Hepatocyte (in vitro differentiated cells): ENCODE measurements at places on chromosomes 13 and 19. TPM values are rescaled to one million over a fixed set of nuclear protein-coding genes. Genes with fewer than 3 reads are reported as not detected.

DNA sequence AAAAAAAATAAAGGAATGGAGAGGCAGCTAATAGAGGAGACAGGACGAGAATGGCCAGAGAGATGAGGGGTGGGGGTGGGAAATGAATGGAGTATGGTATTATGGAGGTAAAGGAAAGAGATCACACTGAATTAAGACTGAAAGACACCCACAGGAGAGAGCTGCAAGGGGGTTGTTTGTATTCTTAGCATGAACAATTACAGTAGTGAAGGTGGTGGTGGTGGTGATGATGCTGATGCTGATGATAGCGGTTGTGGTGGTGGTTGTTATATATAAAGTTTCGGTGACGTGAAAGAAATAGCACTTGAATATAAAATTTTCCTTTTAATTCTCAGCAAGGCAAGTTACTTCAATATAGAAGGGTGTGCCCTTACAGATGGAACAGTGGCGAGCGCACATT lies 2.8 kb upstream of the ADGRE3 start:
- no peak for DNase-seq

DNA sequence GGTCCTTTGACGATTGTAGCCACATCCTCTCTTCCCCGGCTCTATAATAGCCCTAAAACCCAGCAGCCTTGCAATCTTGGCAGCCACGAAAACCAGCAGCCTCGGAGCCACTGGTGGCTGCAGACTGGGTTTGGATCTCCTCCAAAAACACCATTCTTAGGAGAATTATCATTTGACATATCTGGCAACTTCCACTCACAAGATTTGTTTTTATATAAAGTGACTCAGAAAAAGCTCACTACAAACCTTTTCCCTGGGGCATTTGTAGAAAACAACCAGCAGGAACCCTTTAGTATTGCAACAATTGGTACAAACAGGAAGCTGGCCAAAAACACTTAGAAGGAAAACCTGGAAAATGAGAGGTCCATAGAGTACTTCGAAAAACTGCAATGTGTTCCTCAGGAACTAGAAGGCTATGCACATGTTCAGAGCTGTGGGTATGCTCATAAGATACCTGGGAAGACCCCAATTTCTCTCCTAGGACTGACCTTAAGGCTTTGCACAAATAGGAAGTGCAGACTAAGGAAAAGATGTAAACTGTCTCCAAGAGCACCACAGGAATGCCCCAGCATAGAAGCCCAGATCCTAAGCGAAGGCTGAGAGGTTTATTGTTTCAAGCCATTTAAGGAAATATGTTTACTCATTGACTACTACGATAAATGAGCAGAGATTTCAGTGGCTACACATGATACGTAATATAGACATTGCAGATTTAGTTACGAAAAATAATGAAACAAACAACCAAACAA lies 71.2 kb downstream of the MYO16 start:
- peak; percentile 11 for DNase-seq

DNA sequence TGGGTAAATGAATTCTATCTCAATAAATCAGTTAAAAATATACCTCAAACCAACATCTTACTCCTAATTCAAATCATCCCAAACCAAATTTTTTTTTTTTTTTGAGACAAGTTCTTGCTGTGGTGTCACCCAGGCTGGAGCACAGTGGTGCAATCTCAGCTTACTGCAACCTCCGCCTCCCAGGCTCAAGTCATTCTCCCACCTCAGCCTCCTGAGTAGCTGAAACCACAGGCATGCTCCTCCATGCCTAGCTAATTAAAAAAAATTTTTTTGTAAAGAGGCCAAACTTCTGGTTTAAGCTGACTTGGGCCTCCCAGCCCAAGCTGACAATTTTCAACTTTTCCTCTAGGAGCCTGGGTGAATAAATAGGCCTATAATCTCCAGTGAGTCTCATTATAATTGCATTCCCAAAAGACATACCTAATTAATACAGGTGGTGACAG lies 22.1 kb upstream of the OLFM2 start:
- DNase-seq, result no peak

SLC8A2 gene
- 0.24 and 0.40 TPM in 2 replicates for polyA plus RNA-seq

ZNF835 gene
- not detected in 2 replicates for polyA plus RNA-seq

PLEKHJ1 gene
- 190 and 207 TPM in 2 replicates for polyA plus RNA-seq
